Esophagus squamous epithelium (tissue), 5 donors: ENCODE measurements at places on chromosomes 3 and 15. TPM values are rescaled to one million over a fixed set of nuclear protein-coding genes. Genes with fewer than 3 reads are reported as not detected.

The WDR76 gene
- 8.4 TPM for total RNA-seq

The LYZL4 gene
- total RNA-seq, result not detected

The TP63 gene
- total RNA-seq, result 162 TPM

DNA sequence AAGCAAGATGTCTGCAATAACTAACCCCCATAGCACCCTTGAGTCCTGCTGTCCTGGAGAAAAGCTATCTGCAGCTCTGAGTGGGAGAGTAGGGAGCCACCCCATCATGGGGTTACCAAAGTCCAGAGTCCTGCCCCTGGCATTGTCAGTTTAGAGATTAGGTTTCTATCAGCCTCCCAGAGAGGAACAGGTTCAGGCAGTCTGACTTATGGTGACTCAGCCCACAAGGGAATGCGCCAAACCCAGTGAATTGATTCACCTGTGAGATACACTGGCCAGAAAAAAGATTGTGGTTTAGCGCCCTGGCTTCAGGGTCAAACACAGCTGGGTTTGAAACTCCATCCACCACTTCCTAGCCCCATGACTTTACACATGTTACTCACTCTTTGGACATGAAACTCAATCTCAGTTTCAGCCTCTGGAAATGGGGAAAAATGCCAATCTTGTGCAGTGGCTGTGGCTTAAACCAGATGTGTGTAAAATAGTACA, 263.6 kb upstream of the HES1 start:
- no peak for DNase-seq
- peaks cover 81% of the 10 kb centered on the region for H3K4me1 ChIP-seq
- H3K27me3 ChIP-seq, result no peaks in the 10 kb centered on the region
- no peaks in the 10 kb centered on the region for H3K36me3 ChIP-seq

- no peaks in the 10 kb centered on the region for H3K4me1 ChIP-seq
- H3K36me3 ChIP-seq, result no peaks in the 10 kb centered on the region
Observed at GRCh38 chr3:1117843-1118473, 25.1 kb downstream of the CNTN6 start.

- DNase-seq, result no peak
- H3K36me3 ChIP-seq, result no peaks in the 10 kb centered on the region
- no peaks in the 10 kb centered on the region for H3K4me1 ChIP-seq
- no peaks in the 10 kb centered on the region for H3K27me3 ChIP-seq
- H3K4me3 ChIP-seq, result no peak overlapping the region
Observed at GRCh38 chr3:149411583-149411982, 34.1 kb upstream of the TM4SF1 start.

DNA sequence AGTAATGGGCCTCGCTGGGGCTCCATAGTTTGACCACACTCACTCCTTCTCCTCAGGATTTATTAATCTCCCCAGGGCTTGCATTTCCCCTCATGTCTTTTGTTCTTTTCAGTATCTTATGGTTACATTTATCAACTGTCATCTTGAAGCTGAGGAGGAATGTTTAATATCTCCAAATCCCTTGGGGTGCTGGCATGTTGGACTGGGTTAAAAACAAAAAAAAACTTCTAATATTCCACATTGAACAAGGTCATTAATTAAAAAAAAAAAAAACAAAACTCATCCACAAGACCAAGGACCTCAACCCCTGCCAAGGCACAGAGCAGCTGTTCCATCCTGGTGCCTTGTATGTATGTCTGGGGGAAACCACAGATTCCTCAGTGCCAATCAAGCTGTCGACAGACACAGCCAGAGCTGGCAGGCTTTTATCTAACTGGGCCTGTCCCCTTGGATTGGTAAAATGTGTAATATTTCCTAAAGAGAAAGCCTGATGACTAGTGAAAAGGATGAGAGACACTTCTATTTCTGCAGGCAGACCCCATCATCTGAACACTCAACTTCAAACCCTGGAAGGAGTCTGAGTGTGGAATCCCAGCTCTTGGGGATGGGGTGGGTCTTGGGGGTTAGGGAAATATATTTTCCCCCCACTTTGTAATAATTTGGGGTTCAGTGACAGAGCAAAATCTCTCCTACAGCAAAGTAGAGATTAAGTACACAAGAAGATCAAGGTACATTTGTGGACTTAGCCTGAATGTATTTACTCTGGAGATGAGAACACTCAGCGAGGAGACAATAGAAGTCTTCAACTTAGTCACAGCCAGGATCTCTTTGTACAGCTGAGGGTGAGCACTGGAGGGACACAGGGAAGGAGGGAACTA, 69.1 kb downstream of the TTC23 start:
- H3K4me3 ChIP-seq, result no peak overlapping the region
- peaks cover 31% of the 10 kb centered on the region for H3K4me1 ChIP-seq
- H3K27ac ChIP-seq, result peak overlapping the region; percentile 71
- DNase-seq, result no peak
